ENCODE measurements at places on chromosomes 1 and 21.

DNA sequence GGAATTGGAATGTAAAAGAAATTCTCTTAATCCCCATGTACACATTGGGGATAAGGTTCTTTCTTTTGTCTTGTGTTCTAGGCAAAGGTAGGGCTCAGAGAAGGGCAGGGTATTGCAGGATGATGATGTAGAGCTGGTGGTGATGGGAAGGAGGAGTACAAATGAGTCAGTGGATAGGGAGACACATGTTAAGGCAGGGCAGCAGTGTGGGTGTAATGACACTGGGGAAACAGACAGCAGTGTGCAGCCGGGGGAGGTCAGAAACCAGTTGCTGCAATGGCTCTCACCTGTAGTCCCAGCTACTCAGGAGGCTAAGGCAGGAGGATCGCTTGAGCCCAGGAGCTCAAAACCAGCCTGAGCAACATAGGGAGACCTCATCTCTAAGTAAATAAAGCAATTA, 5.1 kb downstream of the NLRP3 start:
- DNase-seq = no peak

- DNase-seq = peak; percentile 39
Measured at GRCh38 chr1:62628506-62628905, 31.2 kb downstream of the ANGPTL3 start.

DNA sequence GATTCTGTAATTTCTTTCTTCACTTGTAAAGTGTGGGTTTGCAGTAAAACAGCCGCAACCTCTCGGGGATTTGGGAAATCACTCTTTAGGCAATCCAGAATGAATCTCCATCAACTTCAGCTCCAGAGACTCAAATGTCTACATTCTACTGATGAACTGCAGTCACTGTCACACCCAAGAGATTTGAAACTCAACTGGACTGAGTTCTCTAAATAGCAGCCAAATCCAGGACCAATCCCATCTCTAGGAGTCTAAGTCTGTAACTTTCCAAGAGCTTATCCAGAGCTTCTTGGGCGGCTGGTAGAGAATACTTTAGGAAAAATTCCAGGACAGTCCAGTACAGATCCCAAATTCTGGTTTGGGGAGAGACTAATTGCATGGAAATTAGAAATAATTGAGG, 62.9 kb downstream of the ADAMTS1 start:
- no peak for DNase-seq

- DNase-seq = no peak
Measured at GRCh38 chr1:47722909-47723580, 274.1 kb downstream of the TRABD2B start.

- DNase-seq = no peak
Measured at GRCh38 chr1:88035578-88035977, 648.5 kb upstream of the PKN2 start.

- DNase-seq = no peak
Measured at GRCh38 chr1:232877365-232878028, 72.3 kb downstream of the MAP10 start.

- DNase-seq = peak; percentile 97
Measured at GRCh38 chr1:186680245-186681061, at the start of gene PTGS2. Gene PTGS2 (minus strand): TSS chr1:186680423. CDS start chr1:186680290, 133 bp downstream.

GRCh38 chr1:246153796-246154212, 353.3 kb downstream of the SMYD3 start:
- DNase-seq = peak; percentile 31

DNA sequence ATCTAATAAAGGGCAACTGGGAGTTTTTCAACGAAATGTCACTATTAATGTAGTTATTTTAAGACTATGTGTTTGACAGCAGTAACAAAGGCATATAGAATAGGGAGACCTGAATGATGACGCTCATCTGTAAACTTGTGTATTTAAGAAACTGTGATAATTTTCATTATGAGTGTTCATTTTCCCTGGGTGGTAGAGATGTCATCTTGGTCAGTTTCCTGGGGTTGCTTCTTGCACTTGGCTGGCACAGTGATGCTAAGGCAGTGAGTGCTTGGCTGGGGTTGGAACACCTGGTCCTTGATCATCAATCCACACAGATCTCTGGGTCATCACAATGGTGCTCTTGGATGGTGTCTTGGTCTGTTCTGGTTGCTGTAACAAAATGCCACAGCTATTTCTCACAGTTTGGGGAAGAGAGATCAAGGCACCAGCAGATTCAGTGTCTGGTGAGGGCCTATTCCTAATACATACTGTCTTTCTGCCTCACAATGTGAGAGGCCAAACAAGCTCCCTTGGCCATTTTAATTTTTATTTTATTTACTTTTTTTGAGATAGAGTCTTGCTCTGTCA, 7.9 kb upstream of the SMYD2 start:
- no peak for DNase-seq

DNA sequence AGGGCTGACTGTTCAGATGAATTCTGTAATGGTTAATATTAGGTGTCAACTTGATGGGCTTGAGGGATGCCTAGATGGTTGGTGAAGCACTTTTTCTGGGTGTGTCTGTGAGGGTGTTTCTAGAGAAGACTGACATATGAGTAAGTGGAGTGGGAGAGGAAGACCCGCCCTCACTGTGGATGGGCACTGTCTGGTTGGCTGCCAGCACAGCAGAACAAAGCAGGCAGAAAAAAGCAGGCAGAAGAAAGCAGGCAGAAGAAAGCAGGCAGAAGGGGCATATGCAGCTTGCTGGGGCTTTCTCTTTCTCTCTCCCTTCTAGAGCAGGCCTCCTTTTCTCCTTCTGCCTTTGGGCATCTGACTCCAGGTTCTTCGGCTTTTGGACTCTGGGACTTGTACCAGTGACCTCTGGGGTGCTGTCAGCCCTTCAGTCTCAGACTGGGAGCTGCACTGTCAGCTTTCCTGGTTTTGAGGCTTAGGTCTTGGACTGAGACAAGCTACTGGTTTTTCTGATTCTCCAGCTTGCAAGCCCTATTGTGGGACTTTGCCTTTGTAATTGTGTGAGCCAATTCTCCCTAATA, 42.9 kb upstream of the CD2 start:
- DNase-seq = no peak

DNA sequence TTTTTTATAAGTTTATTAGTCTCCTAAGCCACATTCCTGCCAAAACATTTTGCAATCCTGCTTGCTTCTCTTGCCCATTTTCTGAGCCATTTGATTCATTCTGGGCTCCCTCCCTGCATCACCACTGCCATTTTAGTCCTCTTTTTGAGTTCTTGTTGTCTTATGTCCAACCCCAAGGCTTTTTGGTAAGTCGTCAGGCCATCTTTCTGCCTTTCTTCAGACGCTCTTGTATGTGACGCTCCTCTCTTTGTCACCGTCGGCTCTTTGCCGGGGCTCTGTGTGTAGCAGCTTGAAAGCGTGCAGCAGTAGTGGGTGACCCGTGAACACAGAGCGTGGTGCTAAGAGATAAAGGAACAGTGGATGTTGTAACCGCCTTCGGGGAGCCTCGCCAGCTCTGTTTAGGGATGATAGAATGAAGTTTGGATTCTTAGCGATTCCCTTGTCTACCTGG, 14.6 kb downstream of the HUNK start:
- DNase-seq = peak; percentile 59

GRCh38 chr1:172352435-172352834, 68.0 kb upstream of the C1orf105 start:
- DNase-seq = no peak

Data from OCI-M1 (cell line).